ENCODE measurements at places on chromosomes 1 and 21.
A peak's percentile ranks its signal among the peaks of the same experiment; 100 is the strongest.

GRCh38 chr1:84299536-84300170 lies 1.9 kb upstream of the SAMD13 start:
- no peak for DNase-seq

DNA sequence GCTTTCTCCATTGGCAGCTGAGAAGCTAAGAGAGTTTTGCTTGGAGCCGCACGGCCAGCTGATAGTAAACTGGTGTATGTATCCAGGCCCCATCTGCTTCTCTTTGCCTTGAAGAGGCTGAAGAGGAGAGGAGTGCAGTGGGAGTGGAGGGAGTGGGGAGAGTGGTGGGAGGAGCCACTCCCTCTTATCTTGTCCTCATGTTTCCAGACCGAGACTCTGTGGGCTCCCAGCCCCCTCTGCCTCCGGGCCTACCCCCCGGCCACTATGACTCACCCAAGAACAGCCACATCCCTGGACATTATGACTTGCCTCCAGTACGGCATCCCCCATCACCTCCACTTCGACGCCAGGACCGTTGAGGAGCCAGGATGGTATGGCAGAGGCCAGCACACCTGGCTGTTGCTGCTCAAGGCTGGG lies 6.0 kb upstream of the LRRC71 start:
- no peak for DNase-seq

DNA sequence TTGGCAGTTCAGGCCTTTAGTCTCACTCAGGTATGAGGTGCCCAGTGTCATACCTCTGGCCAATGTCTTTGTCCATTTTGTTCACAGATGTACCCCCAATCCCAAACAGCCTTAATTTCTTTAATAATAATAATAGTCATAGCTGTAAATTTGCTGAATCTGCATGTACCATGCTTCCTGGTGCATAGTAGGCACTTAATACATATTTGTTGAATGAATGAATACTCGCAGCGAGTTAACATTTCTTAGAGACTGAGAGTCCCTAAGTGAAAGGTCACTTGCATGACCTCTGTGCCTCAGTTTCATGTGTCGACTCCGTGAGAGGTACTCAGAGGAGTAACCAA lies 12.5 kb downstream of the ALPL start:
- DNase-seq = no peak

GRCh38 chr1:151993734-151994496 lies at the start of gene S100A10:
S100A10 (minus strand) TSS chr1:151993859; CDS start chr1:151986230, 7,629 bp downstream.
- DNase-seq = peak; percentile 80

DNA sequence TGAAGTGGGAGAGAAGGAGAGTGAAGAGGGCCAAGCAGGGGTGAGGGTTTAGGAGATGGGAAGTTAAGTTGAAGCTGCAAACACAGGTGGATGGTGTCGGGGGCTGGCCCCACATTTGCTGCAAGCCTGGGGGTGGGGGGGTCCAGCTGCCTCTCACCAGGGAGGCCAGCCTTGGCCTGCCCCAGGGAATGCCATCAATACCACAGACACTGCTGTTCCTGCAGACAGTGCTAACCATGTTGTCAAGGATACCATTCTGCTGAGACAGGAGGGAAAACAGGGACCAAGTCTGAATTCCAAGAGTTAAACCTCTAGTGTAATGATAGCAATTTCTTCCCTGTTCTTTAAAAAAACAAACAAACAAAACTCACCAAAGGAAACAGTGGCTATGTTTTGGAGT lies 8.0 kb downstream of the MECR start:
- no peak for DNase-seq

GRCh38 chr1:169060919-169061639 lies 45.4 kb upstream of the ATP1B1 start:
- DNase-seq = no peak

- no peak for DNase-seq
Measured at GRCh38 chr1:209427277-209427676, 156.2 kb upstream of the CAMK1G start.

GRCh38 chr1:15063783-15064182 lies 89.8 kb upstream of the TMEM51 start:
- DNase-seq = no peak

DNA sequence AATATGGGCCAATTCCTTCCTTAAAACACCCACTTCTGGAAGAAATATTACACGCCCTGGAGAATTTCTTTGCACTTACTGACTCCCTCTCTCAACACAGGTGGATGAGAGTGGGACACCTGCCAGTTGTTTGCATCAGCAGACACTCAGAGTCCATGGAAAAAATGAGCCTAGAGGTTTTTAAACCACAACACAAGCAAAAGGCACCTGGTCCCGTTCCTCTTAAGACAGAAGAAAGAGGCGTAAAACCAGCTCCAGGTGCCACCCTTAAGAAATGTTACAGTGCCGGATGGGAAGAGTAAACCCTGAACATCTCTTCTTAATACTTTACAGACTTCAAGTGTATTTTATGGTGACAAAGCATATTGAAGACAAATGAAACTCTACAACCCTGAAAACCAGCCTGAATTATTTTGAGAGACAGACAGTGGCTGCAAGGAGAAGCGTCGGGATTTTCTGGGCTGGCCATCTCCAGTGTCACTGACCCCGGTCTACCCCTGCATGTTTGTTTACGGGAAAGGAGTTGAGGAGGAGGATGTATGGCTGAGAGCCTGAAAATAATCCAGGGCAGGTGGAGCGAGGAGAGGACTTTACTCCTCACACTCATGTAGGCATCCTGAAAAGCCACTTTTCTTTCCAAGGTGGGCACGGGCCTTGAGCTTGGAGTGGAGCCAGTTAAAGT lies 7.8 kb upstream of the RIPK4 start:
- DNase-seq = no peak

DNA sequence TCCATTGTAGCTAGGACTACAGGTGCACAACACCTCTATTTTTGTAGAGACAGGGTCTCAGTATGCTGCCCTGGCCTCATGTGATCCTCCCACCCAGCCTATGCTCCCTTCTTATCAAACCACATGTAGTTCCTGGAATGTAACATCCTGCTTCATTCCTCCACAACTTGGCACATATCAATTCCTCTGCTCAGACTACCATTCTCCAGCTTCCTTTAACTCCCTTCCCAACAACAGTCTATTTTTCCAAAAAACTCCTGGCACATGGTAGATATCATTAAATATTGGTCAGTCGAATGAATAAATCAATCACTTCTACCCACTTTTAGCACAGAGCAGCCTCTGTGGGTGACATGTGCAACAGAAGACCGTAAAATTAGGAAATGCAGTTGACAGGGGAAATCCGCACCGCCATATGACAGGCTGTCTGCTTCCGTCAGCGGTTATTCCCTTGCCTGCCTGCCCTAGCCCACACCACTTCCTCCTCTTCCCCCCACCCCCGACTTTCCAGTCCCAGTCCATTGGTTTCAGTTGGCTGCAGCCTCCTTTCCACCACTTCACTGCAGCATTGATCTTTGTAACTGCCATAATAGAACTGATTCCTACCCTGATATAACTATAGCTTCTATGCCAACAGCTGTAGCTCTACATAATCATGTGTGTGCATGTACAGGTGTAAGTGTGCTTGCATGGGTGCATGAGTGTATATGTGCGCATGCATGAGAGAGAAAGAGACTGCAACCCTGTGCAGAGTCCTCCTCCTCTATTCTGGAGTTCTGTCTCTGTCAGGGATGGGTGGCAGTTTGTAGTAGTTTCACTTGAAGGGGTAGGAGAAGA lies 6.8 kb upstream of the AKR1A1 start:
- DNase-seq = peak; percentile 26

GRCh38 chr1:91818713-91818975 lies 67.3 kb downstream of the TGFBR3 start:
- no peak for DNase-seq

GRCh38 chr1:169326956-169327268 lies 40.7 kb downstream of the NME7 start:
- DNase-seq = no peak

- no peak for DNase-seq
Measured at GRCh38 chr1:53835491-53835890, 2.6 kb downstream of the NDC1 start.

DNA sequence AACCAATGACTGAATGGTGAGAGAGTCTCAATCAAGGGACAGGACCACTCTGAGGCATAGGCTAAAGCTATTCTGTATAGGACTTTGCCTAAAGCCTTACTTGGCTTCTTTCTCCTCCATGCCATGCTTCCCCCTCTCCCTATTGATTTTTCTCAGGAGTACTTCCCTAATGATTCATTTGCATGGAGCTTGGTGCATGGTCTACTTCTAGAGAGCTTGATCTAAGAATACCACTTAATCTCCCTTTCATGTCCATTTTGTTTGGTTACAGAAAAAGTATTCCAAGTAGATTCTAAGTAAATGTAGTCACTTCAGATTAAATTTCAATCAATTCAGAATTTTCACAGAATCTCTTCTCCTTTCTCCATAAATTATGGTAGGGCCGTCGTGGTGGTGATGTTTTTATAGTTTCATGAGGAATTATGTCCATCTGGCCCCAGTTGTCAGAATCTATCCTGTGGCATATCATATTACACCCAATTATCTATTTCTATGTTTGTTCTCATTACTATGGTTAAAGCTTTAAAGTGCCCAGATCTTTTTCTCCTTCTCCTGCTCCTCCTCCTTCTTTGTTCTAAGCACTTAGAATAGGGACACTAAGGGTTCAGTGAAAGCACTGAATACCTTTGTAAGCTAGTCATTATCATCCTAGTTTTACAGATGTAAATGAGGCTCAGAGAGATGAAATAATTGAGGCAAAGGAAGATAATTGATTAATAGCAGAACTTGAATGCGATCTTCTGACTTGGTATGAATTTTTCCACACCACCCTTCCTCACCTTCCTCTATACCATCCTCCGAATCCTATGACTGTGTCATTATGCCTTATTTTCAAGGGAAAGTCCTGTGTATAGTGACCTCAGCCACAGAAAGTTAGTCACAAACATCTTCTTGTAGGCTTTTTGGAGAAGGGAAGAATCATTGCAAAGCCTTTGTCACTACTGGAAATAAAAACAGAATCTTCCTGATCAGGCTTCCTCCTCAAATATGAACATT lies 85.6 kb upstream of the ZRANB2 start:
- DNase-seq = no peak

GRCh38 chr1:8848663-8849386 lies 29.7 kb downstream of the ENO1 start:
- peak; percentile 94 for DNase-seq

GRCh38 chr21:44752671-44753235 lies 41.4 kb upstream of the TSPEAR start:
- no peak for DNase-seq

DNA sequence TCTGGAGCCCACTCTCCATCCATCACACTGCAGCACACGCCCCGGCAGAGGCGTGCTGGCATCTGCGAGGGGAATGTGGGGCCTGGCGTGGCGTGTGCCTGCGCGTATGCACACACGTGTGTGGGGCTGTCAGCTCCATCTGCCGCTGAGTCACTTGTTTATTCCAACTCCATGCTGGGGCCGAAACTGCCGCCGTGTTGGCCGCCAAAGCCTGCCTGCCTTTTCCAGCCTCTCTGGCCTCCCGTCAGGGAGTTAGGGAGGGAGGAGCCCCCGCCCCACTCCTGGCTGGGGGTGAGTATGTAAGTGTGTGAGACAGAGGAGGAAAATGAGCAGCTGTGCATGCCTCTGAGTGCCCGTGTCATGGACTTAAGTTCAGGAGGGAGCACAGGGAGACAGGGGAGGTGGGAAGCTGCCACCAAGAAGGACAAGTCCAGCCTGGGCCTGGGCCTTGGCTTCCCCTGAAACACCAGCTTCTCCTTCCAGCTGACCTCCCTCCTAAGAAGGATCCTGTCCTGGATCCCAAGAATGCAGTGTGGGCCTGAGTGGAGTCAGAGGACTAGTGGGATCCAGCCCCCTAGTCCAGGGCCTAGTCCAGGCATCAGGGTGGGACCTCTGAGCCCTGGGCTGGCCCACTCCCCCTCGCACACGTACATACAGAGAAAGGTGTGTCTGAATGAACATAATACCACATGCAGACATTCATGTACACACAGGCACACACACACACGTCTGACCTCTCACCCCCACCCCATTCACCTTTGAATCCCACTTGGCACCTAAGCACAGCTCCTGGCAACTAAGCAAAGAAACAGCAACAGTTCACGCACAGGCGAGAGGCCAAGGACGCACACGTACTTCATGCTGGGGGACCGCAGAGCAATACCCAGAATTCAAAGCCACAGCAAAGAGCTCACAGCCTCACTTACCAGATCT lies 24.7 kb downstream of the MEF2D start:
- DNase-seq = peak; percentile 98

- DNase-seq = no peak
Measured at GRCh38 chr1:79052829-79053449, 46.4 kb upstream of the ADGRL4 start.

DNA sequence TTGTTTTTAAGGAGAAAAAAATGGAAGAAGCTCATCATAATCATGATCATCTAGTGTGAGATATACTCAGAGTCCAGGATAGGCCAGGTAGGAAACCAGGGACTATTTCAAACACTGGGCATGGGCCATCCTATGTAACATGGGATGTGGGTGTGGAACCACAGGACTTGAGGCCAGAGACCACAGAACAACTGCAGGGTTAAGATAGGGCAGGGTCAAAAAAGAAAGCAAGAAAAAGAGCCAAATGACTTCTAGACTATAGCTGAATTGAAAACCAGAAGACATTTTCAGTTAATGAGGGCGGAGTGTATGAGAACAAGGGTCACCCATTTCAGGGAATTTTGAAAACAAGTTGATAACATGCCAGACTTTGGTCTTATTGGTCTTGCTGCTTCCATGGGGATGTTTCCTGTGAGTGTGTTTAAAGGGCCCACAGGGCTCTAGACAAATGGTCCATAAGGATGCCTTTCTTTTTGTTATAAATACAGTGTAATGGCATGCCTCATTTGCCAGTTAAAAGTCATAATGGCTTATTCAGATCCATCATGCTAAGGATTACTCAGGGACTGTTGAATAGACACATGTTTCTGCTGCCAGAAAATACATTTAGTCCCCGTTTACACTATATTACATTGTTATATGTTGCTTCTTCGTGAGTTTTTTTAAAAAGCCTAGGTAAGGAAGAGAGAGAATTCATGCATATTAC lies 182.0 kb upstream of the C21orf91 start:
- no peak for DNase-seq

GRCh38 chr1:18630511-18631495 lies at the start of gene PAX7:
PAX7 (plus strand) TSS chr1:18630846; CDS start chr1:18631604, 758 bp downstream.
- no peak for DNase-seq

GRCh38 chr1:225603538-225604354 lies 49.2 kb downstream of the ENAH start:
- no peak for DNase-seq

GRCh38 chr1:89995598-89996449 lies 914 bp downstream of the ZNF326 start:
- DNase-seq = no peak

DNA sequence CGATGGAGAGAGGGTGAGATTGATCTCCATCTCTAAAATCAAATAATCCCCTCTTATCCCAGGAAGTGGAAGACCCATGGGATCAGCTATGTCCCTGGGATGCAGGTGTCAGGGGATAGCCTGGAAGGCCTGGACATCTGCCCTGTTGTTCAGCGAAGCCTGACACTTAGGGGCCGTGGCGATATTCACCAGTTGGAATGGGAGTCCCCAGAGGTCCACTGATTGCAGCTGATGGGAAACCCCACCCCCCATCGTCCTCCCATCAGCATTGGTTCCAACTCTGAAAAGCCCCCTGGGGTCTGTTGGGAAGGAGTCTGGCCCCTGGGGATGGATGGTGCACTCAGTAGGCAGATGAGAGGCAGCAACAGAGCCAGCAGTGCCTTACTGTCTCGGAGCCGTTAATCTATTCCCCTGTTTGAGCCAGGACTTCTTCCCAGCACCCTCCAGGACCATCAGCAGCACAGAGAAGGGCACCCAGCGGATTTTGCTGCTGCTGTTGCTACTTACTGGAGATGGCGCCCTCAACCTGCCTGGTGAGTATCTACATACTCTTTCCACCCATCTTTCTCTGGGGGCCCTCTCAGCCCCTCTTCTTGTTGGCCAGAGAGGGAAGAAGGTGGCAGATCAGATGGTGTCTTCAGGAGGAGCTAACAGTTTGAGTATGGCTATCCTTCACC lies 13.4 kb downstream of the CATSPER4 start:
- DNase-seq = no peak

All from psoas muscle (tissue), 8 donors.